ENCODE measurements at places on chromosomes 16 and 17.

DNA sequence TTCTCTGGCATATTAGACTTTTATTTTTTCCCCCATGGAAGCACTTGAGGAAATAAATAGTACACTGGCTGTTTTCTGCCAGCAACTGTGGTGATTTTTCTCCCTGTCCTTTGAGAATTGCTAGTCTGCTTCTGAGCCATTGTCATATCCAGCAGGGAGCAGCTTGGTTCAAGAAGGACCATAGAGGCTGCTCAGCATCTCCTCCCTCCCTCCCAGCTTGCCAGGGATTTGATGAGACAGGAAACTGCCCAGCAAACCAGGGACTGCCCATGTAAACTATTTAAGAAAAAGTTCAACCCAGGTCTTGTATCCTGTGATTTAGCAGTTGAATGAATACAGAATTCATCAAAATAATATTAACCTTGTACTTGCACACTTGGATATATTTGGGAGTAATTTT, 39.5 kb downstream of the CYB5B start:
- DNase-seq, result peak; percentile 51

DNA sequence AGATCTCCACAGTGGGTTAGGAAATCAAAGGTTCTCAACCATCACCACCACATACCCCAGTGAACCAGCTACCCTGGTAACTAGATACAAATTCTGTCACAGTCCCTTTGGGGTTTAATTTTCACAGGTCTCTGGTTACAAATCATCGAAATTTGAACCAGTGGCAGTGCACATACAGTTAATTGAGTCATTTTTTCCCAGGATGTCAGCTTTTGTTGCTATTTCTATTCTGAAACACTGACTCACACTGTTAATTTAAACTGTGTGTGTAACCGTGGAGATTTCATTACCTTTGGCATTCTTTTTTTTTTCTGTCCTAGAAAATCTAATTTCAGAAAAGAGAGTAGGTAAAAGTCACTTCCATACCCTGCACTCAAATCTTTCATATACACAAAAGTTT, 511.5 kb downstream of the TOX3 start:
- no peak for DNase-seq

GRCh38 chr17:47762728-47763127, 29.7 kb downstream of the TBX21 start:
- DNase-seq, result no peak

DNA sequence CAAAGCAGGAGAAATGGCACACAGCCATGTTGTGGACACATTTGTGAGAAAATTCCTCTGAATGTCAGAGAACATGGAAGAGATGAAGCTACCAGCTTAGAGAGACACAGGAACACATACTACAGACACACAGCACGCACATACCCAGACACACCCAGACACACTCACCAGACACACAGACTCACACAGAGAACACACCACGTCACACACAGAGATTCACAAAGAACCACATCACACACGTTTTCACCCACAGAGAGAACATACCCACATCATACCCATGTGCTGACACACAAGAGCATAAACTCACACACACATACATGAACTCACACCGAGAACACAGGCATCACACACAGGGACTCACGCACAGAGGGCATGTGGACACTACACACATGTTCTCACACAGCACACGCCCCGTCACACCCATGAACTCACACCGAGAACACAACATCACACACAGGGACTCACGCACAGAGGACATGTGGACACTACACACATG, 124.9 kb downstream of the METRNL start:
- no peak for DNase-seq

DNA sequence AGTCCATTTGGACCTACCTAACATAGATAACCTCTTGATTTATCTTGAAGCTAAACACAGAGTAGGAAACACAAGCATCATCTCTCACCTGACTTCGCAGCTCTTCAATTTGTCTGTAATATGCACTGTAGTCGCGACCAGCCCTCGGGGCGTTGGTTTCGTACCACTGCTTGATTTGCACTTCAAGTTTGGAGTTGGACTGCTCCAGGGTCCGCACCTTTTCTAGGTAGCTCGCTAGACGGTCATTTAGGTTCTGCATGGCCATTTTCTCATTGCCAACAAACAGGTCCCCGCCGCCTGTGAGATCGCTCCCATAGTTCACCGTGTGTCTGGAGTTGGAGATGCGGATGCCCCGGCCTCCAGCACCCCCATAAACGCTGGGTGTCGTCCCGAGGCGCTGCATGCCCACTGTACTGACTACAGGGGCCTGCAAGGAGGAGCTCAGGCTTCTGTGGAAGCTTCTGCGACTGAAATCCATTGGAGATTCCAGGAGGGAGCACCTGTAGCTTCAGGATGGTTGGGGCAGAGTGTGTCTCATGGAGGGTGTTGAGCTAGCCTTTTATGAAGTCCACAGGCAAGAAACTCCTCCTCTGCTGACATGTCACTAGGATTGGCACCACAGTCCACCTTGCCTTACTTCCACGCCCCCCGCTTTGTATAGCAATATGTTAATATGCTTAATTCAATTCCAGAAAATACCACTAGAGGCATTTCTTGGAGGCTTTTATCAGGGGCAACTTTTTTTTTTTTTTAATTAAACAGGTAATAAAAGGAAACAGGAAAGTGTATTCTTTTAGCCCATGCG, at the start of gene KRT20:
Gene KRT20 (minus strand): TSS at position 535 of the 805 bp plus-strand sequence. CDS start 57 bp downstream, at position 478.
- DNase-seq, result no peak

DNA sequence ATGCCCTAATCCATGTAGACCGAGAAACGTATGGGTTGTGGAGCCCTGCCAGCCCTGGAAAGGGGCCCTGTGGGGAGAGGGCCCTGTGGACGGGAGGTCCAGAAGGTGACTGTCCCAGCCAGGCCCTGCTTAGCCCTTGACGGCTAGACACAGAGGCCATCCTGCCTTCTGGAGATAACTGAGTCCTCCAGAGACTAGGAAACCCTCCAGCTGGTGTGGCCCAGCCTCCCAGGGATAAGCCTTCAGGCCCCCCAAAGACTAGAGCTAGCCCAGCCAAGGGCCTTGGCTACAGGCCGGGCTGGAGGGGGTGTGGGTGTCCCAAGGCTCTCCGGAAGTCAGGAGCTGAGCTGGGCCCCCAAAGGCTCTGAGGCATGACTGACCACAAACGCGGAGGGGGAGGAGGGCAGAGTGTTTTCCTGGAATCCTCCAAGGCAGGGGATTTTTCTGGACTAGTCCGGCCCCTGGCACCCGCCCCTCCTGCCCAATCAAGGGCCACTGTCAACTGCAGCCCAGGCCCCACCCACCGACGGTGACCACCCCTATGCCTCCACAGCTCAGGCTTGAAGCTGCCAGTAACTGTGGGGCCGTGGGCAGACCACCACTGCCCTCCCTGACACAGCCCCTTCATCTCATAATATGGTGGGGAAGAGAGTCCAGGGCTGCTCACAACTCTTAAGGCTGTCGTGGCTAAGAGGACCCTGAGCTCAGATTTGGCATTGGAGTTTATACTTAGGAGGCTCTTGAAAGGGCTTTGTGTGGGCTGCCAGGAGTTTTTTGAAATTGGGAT, 885 bp upstream of the VASN start:
- peak; percentile 37 for DNase-seq

GRCh38 chr17:49959183-49959935, 9.6 kb upstream of the DLX4 start:
- DNase-seq, result no peak

DNA sequence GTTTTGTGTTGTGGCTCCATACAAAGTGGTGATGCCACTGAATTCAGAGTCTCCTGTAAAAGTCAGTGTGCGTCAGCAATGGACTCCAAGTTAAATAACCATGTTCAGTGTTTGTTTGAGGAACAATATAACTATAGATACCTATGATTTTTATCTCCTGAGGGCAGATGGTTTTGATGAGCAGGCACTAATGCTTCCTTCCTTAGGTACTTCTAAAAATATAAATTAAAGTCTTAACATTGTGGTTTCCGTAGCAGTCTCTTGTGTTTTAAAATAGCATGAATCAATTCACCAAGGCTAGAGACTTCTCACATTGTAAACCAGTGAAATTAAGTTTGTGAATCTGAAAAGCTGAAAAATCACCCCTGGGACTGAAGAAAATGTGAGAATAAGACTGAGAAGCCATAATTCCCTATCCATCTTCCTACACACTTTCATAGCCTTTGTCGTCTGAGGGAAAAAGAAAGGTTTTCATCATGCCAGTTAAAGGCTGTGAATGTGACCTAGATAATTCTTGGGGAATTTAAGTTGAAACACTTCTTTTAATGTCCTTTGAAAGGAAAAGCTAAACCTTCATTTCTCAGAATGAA, 1502.9 kb downstream of the CDH11 start:
- DNase-seq, result no peak

GRCh38 chr17:13582776-13583547, 18.8 kb downstream of the HS3ST3A1 start:
- no peak for DNase-seq

GRCh38 chr17:9644910-9645751, at the start of gene USP43:
USP43 (plus strand) TSS chr17:9645517; CDS start chr17:9645633, 116 bp downstream.
- no peak for DNase-seq
